NCI-H774 (cell line): ENCODE measurements at places on chromosomes 2 and 18.

- DNase-seq = no peak
Observed at GRCh38 chr2:124320051-124320688, 295.1 kb downstream of the CNTNAP5 start.

DNA sequence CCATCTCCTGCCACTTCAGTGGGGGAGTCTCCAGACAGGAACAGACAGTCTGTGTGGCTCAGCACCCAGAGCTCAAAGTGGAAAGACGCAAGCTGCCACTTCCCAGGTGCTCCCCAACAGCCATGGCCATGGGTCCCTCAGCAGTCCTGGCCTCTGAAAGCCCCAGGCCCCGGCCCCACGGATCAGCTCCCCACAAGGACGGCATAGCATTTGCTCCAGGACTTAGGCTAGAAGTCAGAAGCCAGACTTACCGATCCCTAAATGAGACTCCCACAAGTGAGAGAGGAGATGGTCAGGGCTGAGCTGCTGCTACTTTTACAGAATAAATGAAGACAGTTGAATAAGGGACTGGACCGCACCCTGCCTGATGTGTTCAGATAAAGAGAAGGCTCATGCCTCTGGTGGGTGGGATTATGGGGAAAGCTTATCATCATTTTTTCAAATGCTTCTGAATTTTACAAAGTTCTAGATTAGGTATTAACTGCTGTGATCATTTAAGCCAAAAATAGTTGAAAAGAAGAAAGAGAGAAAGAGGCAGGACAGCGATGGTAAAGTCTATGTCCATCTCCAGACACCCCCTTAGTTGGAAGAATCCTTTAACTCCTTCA lies 50.5 kb downstream of the ADD2 start:
- DNase-seq = no peak

DNA sequence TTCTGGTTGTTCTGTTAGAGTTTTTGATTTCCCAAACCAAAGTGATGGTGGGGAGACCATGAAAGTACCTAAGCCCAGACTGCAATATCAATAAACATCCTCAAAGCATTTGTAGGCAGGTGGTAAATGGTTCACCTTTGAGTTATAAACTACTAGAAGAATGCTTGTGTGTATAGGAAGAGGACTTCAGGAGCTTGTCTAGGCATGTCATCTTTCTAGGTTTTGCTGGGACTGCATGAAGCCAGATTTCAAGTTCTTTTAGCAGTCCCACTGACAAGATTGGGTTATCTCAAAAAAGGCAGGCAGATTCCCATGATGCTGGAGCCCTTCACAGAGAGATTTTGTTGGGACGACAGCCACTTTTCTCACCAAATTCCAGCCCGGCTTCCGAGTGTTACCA lies 135.3 kb downstream of the KCNE4 start:
- no peak for DNase-seq

DNA sequence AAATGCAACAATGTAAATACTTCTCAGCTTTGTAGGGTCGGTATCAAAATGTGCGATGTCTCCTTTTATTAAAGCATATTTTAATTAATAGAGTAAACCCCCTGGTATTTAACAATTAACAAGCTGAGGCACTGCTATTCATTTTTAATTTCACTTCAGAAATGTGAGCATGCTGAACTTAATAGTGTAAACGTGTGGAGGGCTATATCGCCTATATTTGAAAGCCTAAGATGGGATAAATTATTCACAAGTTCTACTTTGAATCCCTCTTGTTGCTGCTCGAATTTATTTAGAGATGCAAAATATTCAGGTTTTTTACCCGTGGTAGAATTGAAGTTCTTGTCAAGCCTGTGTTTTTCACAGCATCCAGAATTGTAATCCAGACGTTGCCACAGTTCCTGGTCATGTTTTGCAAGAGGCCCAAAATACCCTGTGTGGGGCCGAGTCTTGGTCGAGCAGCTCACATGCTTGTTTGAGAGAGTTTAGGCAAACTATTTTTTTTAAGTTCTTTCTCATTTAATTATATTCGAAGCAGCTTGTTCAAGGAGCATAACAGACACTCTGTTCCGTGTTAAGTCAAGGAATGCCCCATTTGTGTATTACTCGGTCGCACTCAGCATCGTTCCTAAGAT lies 2.5 kb downstream of the SALL3 start:
- DNase-seq = no peak

DNA sequence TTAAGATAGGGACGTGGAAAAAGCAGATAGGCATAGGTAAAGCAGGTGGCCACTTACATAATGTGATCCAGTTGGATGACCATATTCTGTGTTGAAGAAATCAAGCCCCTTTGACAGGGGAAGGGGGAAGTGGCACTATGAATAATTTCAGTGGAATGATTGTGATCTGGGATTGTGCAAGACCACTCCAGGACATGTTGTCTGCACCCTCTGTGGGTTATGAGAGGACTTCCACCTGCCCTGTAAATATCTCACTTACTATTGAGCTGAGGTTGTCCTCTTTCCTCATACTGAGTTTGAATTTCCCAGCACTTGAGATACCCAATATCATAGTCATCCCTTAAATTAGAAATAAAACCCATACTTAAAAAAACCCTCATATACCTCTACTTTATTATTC lies 220.7 kb downstream of the IRS1 start:
- no peak for DNase-seq

DNA sequence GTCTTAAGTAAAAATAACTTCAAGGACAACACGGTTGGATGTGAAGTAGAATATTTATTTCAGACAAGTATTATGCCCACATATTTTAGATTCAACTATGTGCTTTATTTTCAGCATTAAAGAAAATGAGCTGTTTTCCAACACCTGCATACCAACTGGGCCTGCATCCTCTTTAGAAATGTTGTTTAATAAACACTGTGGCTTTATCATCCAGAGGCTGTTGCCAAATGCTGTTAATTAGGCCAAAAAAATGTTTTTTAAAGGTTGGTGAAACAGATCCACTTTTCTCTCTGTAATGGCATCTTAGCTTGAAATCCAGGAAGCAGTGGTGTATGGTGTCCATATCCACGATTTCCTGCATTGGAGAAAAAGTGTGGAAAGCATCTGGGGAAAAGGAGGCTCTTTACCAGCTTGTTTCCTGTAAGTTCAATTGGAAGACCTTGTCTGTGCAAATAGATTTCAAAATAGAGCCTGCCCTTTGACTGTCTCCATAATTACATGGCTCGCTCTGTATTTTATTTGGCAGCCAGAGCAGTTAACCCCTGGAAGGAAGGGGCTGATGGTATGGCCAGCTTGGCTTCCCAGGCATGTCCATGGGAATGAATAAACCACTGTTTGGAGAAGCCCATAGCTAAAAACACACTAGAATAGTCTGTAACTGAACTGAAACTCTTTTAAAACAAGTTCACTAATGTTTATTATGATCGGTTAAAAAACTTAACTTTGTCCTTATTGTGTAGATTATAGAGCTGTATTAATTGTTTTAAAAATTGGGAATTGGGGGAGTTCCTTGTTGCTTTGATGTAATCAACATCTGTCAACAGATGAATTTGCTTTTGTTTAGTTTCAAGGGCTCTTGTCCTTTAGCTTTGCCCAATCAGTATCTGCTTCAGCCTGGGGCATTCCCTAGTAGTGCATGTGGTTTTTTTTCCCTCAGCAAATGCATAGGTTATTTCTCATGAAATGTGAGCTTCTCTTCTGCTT lies 33.0 kb upstream of the DLX1 start:
- peak; percentile 40 for DNase-seq

DNA sequence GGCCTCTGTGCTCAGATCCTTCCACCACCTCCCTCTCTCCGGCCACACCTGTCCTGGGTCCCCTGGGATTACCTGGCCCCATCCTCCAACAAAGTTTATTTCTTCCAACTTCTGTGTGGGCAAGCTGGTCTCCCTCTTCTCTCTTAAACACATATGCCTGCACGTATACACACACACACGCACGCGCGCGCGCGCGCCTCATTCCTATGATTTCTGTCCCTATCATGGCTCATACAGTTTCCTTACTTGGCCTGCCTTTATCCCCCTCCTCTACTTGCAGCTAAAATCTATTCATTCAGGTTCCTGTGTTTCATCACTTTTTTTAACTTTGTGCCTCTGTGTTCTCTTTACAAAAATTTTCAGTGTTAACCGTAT lies 96.4 kb downstream of the LOXHD1 start:
- DNase-seq = no peak

GRCh38 chr2:102166189-102166845 lies 20.5 kb upstream of the IL1RL2 start:
- DNase-seq = no peak

GRCh38 chr2:28326881-28327505 lies 65.7 kb upstream of the FOSL2 start:
- no peak for DNase-seq

DNA sequence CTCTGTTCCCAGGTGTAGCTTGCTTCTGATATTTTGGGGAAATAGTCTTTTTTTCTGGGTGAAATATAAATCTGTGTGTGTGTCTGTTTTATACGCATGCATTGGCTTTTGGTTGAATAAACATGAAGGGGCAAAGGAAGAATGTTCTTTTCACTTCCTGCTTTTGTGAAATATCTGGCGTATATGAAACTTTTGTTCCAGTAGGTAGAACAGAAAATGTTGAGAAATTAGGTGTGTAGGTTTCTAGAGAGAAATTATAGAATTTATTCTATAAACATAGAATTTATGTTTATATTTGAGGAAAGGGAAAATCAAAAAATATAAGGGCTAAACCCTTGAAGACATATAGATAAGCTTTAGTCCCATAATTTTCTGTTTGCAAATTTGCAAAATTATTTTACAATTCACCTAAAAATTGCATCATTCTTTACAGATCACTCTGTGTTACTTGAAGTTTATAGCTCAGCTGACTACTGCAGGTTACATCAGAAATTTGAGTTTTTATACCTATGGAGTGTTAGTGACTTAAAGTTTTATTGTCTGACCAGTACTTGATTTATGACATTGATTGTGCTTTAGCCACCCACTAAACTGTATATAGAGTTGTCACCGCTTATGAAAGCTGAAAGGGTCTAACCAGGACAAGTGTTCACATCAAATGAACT lies 116.1 kb downstream of the FAM117B start:
- no peak for DNase-seq

GRCh38 chr2:112547333-112547732 lies 5.1 kb downstream of the POLR1B start:
- no peak for DNase-seq

DNA sequence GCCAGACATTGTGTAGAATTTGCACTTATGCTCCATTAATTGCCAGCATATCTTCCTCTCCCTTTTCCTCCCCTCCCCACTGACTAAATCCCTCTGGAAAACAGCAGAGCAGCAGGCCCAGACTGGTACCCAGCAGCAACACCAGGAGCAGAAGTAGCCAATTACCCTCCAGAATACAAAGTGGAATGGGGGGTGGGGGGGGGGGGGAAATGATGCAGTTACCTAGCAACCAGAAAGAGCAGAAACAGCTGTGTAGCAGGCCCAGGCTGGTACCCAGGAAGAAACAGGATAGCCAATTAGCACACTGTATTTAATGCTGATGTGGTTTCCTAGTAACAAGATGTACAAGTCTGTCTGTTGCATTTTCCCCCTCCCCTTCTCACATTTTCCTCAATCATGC lies 52.3 kb downstream of the KLF7 start:
- no peak for DNase-seq

GRCh38 chr2:195337597-195337996 lies 319.4 kb upstream of the SLC39A10 start:
- no peak for DNase-seq

DNA sequence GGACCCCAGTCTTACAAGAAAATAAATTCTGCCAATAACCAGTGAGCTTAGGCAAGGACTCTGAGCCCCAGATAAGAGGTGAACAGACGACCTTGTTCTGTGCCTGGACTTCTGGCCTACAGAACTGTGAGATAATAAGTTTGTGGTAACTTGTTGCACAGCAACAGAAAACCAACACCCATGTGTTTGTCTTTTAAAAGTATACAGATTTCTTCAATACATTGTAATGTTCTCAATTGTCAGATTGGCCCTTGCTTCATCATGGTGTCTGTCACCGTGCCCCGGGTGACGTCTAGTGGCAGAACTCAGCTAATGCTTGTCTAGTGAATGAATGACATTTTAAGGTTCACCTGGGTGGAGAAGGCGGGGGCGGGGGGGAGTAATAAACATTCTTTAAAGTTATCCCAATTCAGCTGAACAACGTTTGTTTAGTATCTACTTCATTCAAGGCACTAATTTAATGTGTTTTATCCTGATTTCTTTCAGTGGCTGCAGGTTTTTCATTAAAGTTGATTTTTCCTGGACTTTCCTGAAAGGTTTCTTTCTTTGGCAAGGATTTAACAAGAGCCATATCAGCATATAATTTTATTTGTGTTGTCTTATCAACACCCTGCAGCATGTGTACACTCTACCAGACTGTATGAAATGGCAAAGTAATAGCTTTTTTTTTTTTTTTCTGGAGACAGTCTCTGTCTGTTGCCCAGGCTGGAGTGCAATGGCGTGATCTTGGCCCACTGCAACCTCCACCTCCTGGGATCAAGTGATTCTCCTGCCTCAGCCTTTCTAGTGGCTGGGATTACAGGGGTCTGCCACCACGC lies 123.8 kb upstream of the DLX2 start:
- peak; percentile 36 for DNase-seq

GRCh38 chr2:82795446-82795845 lies 1663.6 kb downstream of the SUCLG1 start:
- DNase-seq = no peak

DNA sequence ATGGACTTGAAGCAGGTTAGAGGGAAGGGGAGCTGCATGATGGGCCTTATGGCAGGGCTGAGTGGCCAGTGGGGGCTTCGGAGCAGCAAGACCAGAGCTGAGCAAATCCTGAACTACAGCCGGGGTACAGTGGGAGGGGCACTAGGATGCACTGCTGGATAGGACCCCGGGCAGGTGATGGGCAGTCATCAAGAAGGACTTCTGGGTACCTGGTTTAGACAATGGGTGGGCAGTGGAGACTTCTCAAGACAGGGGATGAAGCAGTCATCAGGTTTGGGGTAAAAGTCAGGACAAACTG lies 507.4 kb upstream of the MYT1L start:
- no peak for DNase-seq

DNA sequence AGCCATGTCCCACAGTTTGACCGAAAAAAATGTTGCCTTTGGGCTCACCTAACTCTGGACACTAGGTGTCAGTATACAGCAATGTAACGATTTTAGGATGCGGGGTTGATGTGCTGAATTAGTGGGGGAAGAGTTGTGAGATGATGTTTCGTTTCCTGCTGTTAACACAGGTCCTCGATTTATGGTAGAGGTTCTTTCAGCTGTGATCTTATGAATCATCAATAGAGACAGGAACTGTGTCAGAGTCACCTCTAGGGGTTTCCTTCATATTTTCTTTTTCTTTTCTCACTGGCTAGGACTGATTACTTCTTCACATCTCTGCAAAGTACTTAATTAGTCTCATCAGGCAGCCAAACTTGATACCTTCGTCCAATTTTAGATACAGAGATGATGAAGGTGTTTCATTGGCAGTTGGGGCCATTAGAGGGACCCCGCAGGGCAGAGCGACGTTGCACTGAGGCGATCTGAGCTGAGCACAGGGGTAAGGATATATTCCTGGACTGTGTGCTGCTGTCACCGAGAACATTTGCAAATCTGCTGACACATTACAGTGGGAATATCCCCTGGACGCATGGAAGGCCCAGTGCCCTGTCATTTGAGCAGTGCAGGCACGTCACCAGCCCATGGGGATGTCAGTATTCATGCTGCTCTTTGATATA lies 10.2 kb upstream of the MMADHC start:
- DNase-seq = peak; percentile 57
